GM04504 (cell line): ENCODE measurements at places on chromosomes 5 and 9.

GRCh38 chr5:11322133-11322532 is 561.1 kb upstream of the DAP start:
- DNase-seq: no peak

- no peak for DNase-seq
These were observed 85.6 kb downstream of the DAB2IP start for GRCh38 chr9:121736934-121737462.

- no peak for DNase-seq
These were observed 46.3 kb downstream of the DROSHA start for GRCh38 chr5:31485376-31486207.

- no peak for DNase-seq
These were observed 78.4 kb downstream of the SREK1 start for GRCh38 chr5:66222455-66222854.

DNA sequence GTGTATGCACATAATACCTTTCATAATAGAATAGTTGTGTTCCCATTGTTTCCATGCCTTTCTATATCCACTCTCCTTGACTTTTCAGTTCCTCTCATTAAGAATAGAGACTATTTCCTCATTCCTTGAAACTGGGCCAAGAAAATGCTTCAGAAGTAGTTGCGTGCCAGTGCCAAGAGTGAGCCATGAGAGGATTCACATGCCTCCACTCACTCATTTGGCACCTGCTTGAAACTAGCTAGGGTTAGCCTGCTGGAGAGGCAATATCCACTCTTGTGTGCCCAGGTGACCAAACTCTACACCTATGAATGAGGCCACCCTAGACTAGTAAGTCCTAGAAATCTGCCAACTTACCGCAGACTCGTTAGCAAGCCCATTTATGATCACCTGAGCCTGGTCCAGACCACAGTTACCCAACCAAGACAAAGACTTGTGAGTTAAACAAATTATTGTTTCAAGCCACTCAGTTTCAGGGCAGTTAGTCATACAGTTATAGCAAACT is 276.3 kb downstream of the EPB41L4A start:
- DNase-seq: peak; percentile 42
